ENCODE measurements at places on chromosomes 7 and 10.

DNA sequence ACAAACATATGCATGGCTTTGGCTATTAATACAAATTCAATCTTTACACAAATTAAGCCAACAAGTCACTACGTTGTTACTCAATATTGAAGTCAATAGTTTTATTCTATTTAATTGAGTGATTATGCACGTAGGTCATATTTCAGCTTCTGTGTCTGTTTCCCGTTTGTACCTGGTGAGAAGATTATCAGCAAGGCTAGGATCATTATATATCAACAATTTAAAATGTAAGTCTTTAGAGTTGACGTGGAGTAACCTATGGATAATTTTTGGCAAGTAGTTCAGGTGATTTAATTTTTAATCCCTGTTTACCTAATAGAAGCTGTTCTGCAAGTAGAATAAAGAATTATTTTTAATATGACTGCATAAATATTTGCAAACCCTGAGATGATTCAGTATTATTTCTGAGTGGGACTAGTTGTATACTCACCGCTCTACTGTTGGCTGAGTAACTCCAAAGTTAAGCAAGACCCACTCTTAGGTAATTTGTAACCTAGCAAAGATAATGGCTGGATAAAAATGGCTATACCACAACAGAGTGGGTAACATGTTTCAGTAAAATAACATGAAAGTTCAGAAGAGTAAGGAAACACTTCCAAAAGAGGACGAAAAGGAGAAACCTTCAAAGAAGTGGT is 161.0 kb downstream of the HGF start:
- no peak for DNase-seq

- DNase-seq: no peak
Measured at GRCh38 chr10:69647126-69647525, 17.1 kb downstream of the FAM241B start.

DNA sequence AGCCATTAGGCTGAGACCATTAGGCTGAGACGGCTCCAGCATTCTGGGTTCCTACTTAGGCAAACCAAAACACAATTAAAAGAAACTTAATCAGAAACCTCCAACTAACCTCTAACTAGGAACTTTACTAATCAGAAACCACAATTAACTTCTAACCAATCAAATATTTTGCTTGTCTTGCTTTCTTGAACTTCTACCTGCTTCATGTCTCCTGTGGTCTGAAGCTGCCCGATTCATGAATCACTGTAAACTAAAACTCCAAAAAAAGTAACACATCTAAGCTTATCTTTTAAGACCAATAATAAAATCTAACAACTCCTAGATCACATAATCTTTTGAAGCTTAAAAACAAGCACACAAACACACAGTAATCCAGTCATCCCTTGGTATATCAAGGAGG is 76.1 kb downstream of the PDSS1 start:
- DNase-seq: no peak

DNA sequence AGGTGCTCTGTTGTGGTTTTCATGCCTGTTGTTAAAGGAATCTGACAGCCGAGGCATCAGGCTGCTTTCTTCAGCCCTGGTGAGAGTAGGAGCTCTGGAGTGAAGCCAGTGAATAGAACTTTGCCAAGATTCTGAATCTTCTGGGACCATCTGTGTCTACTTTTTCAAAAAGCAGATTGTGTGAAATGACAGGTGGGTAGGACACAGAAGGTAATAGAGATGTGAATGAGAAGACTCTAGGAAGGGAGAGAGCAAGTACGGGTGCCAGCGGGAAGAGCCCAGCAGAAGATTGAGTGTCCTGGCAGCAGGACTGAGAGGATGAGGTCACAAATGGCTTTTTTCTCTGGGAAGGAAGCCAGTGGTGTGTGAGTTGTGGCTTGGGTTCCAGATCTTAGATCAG is 429.2 kb downstream of the SDK1 start:
- DNase-seq: no peak

- no peak for DNase-seq
Measured at GRCh38 chr7:44394112-44394447, 68.7 kb upstream of the CAMK2B start.

DNA sequence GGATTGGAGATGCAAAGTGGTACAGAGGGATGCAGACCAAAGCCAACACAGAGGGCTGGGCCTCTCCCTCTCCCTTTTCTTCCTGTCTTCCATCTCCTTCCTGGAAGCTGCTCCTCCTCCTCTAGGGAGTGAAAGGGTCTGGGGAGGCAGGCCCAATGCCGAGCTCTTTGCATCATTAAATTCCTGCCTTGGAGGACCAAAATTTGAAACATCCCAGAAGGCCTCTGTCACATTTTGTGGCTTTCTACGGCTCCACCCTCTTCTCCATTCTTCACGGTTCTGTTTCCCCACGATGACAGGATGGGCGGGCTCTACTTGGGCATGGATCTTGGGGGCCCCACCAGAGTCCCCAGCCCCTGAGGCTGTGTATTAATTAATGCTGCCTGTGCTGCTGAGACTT is 76.4 kb downstream of the NEURL1 start:
- no peak for DNase-seq

DNA sequence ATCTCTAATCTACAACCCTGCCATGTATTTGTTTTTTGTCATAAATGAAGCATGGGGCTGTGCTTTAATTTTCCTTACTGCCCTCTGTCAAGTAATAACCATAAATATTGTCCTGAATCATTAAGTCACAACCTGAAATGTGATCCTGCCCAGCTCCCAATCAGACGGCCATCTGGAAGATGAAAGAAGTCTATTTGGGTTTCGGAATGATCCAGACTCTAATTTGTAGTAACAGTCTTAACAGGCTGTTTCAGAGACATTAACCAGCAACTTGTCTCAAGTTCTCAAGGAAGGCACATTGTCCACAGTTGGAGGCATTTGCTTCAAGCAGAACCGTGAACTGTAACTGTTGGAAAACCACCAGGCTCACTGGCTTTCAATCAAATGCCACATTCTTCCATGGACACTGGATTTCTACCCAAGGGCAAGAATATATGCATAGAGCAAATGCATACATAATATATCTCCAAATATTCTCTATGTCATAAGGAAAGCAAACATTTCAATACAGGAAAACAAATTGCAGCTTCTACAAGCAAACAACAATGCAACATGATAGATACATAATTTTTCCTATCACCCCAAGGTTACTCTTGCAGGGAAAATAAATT is 405.2 kb upstream of the NPVF start:
- DNase-seq: no peak

DNA sequence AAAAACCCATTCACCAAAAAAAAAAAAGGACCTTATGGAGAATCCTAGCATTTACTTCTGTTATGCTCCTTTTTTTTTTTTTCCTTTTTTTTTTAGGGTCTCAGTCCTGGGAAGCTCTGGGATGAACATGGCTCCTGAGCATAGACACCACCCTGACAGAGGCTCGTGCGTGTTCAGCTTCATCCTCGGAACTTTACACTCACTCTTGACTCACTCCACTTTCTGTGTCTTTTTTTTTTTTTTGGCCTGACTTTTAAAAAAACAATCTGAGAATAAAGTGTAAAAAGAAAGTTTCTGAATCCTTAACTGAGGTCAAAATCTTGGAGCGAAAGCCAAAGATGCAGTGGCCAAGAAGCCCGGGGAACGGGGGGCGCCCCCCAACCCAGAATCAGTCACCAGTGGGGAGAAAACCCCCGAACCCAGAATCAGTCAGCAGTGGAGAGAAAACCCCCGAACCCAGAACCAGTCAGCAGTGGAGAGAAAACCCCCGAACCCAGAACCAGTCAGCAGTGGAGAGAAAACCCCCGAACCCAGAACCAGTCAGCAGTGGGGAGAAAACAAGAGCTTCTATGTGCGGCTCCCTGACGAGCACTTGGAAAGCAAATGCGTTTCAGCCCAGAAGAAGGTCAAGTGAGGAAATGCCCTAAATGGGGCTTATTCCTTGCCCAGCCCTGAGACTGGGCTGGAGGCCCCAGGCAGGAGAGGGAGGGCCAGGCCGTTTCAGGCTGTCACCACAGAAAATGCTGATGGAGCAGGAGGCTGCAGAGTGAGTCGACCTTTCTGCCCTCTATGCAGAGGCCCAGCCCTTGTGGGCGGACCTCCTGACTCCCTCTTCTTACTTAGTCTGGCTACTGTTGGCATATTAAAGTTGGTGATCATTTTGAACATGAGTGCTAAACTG is 19.0 kb upstream of the PFKP start:
- DNase-seq: no peak

GRCh38 chr10:896982-897381 is 34.5 kb downstream of the LARP4B start:
- DNase-seq: no peak

DNA sequence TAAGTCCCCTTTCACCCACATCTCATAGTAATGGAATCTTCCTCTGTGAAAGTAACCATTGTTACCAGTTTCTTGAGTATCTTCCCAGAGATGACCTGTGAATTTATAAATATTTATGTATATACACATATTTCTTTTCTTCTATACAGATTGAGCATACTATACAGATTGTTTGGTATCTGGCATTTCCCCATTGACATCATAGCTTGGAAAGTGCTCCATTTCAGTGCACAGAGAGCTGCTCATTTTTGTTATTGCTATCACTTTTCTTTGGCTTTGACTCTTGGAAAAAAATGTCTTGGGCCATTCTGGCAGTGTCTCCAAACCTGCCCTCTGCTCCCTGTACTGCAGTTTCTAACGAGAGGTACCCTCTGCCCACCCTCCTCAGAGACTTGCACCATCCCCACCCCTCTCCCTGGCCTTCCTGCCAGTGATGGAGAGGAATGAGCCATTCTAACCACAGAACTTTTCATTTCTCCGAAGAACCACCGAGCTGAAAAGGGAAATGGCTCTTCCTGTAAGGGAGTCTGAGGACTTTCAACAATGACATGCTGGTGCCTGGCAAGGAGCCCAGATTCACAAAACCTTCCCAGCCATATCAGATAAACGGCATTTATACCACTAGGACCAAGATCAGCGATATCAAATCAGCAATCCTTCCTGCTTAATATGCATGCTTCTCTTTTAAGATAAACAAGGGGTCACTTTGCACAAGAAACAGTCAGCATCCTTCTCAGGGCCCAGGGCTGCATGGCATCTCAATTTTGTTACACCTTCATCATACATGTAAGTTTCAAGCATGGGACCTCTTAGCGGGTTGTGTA is 19.7 kb upstream of the CCSER2 start:
- DNase-seq: no peak

All from C1 segment of cervical spinal cord (tissue), 14 donors.